ENCODE measurements at places on chromosomes 11 and 22.

- no peak for DNase-seq
These were observed 24.6 kb downstream of the PPM1F start for GRCh38 chr22:21928048-21928447.

DNA sequence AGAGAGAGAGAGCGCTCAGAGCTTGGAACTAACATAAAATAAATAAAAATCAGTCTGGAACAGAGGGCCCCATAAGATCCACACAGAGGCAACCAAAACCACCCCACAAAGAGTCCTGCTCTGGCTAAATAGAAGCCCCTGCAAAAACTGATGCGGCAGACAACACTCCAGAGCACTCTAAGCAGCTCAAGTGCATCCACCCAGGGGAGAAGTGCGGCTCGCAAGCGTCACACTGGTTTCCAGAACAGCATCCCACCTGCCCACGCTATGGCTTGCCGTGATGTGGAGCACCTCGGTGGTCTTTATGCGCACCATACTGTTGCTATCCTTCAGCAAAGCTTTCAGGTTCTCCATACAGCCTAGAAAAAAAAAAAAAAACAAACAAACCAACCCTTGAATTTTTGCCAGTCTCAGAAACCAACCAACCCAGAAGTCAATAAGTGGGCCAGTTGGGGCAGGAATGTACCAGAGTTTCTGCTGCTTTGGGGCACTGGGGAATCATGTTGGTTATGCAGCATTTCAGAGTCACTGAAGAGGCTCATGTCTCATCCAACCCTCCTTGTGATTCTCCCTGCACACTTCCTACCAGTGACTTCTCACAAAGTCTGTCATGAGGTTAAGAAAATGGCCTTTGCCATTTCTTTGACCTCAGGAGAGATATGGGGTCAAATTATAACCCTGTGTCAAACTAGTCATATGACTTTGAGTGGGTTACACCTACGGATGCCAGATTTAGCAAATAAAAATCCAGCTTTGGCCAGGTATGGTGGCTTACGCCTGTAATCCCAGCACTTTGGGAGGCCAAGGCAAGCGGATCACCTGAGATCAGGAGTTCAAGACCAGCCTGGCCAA is 3.0 kb downstream of the RSPH14 start:
- DNase-seq: no peak

DNA sequence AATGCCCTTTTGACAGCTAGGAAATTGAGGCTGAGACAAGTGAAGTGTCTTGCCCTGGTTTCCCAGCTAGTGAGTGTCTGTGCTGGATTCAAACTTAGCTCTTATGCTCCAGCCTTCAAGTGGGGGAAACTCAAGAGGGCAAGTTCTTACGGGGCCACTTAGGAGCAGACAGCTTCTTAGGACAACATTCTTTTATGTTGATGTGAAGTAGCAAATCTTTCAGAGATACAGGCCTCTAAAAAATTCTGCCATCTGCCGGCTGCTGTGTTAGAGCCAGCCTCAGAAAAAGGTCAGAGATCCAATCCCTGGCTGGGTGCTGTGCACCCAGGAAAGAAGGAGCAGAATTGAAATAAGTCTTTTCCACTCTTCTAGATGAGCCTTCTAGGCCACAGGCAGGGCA is 26.6 kb downstream of the TIMP3 start:
- no peak for DNase-seq

DNA sequence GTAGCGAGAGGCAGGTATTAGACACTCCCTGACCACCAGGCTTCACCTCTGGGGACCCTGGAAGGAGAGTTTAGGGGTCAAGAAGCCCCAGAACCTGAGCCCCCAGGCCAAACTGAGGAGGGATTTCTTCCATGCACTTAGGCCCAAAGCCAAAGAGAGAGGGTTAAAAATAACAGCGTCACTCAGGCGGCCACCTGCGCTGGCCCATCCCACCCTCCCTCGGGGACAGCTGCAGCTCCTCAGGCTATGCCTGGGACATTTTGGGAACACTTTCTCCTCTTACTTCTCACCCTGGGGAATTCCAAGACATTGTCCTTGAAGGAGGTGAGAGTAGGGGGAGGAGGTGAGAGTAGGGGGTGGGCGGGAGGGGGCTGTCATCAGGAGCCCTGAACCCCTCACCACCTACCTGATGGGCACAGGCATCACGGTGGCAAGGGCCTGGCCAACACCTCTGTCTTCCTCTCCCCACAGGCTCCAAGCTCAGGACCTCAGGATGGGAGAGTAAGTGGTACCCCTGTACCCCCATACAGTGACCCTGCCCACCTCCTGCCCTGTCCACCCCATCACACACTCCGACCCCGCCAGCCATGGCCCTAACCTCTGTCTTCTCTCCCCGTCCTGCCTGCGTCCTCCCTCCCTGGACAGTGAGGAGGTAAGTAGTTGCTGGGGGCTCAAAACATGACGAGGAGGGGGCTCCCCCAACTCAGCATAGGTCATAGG is 583 bp downstream of the TNNI2 start:
- DNase-seq: no peak

DNA sequence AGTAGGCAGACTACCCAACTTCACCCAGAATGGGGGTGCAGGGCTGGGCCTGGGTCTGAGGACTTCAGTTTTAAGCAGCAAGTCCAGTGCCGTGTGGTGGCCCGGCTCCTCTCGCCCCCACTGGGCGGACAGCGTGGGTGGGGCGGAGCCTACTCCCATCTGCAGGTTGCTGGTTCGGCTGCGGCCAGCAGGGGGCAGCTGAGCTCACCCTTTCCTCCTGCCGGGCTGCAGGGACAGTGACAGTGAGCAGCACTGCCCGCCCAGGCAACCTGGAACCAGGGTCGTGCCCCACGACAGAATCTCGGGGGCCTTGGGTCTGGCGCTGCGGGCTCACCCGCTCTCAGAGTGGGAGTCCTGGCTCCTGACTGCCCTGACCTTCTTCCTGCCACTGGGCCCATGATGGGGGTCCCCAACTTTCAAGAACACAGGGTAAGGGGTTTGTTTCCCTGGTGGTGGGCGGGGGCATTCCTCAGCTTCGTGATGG is 6.2 kb upstream of the NEAT1 start:
- peak; percentile 86 for DNase-seq

DNA sequence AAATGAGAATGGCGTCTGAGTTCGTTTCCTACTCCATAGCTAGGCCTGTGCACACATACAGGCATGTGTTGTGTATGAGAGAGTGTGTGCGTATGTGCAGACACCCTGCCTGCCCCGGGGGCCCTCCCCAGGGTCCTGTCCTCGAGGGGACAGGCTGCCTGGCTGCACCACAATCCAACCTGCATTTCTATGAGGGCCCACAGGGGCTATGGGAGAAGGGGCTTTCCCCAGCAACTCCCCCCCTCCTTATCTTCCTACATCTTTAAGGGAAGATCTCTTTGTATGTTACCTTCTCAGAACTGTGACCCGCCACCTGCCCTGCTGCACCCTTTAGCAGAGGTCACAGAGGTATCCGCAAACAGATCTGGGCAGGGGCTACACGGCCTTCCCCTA is 14.9 kb downstream of the ADORA2A start:
- DNase-seq: no peak

DNA sequence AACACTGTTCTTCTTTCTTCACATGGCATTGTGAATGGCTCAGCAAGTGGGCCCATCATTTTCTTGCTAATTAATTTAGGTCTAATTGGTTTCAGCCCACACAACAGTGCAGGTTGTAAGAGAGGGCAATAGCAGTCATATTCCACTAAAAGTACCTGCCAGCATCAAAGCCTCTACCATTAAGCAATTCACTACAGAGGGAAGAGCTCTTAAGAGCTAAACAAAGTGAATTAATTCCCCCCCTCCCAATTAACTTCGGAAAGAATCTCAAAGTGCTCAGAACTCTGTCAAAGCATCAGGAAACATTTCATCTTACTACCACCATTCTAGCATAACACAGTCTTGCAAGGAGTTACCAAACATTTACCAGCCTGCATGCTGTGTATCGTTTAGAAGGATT is 133.9 kb upstream of the UBASH3B start:
- DNase-seq: no peak

GRCh38 chr22:48900327-48900597 is 927.4 kb downstream of the BRD1 start:
- DNase-seq: no peak

- no peak for DNase-seq
These were observed 1.6 kb upstream of the KCNJ11 start for GRCh38 chr11:17389957-17390649.

DNA sequence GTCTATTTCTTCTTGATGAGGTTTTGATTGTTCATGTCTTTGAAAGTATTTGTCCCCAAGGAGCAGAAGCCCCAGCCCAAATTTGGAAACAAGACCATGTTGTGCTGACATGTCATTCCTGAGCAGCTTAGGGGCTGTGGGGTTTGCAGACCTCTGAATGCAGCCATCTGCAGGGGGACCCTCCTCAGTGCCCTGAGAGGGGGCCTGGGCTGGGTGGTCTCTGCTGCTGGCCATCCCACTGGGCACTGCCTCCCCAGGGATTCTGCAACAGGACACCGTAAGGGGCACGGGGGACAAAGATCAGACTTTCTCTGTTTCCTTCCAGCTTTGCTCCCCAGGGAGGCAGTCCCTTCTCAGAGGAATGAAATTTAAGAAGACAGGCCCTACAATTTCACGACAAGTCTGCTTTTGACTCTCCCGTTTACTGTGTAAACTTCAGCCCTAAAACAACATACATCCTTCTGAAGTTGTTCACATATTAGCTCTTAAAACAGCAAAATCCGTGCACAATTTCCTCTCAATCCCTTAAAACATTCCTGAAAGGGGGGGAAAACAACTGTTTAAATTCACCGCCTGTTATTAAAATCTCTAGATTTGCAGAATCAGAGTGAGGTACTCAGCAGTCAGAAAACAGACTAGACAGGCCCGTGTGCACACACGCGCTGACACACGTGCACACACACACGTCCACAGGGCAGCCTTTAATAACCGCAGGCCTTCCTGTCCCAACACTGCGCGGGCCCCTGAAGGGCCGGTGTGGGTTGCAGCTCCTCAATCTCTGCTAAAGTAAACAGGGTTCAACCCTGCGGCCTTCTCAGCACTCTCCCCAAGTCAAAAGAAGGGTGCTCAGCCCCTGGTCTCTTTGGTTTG is 109.8 kb downstream of the KCNQ1 start:
- no peak for DNase-seq

Data from stimulated activated CD4-positive, alpha-beta T cell treated with anti-CD3 and anti-CD28 coated beads, Interleukin-1b, Interleukin-23, amount 100 ng/mL, for 1 hour (primary cell).